Mucosa of descending colon (tissue), 3 donors: ENCODE measurements at places on chromosomes 6 and 20.

DNA sequence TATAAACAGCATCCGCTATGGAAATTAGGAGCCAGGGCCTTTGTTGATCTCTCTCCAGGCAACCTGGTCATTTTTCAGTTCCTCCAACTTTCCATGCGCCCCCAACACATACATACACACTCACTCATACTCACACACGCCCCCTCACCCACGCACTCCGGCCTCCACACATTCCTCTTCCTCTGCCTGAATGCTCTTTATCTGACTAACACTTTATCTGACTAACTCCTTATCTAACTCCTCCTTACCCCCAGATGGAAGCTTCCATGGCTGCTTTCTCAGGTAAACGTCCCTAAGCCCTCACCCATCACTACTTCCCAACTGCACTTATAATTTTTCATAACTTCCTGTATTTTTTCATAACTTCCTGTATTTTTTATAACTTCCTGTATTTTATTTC is 17.4 kb downstream of the CASS4 start:
- DNase-seq: no peak

GRCh38 chr6:64010010-64010409 is 374.4 kb downstream of the PHF3 start:
- no peak for DNase-seq

DNA sequence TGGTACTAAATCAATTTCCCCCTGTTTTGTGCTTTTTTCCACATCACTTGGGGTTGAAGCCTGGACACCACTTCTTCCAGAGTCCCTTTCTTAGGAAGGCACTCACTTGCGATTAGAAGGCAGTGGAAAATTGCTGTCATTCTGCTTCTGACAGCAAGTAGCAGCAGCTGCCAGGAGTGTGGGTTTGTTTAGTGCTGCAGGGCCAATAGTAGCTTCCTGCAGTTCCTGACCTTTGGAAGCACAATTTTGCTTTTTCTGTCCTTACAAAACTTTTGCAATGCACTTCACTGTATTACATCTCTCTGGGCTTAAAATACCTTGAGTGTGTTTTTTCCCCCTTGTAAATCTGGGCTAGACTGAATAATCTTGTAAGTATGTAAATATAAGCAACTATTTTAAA is 12.5 kb upstream of the HLA-DRA start:
- DNase-seq: no peak

DNA sequence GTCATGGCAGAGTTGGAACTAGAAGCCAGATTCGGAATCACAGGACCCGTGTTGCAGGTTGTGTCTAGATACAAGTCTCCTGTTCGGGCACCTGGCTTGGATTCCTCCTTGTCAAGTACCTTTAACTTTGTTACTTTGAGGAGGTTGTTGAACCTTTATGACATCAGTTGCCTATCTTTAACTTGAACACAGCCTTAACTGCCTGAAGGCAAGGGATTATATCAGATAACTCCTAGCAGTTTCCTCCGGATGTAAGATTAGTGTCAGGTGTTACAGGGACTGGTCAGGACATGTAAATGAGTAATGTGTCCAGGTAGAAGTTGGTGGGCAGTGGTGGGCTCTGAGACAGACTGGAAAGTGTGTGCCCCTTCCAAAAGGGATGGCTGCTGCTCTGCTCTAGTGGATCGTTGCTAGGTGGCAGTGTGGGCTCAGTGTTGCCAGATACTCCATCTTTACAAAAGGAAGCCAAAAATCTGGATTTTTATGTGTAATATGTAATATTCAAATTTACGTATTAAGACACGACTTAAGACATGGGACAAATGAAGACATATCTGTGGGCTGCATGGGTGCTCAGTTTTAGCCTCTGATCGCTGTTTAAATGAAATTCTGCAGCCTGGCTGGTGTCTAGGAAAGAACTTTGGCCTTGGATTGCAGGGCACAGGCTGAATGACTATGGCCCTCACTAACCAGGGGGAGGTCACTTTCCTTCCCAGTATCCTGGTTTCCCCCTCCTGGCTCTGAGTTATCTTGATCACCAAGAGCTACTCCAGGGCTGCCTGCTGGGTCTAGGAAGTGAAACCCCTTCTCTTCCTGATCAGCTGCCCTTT is 27.1 kb downstream of the CHMP4B start:
- DNase-seq: peak; percentile 46

DNA sequence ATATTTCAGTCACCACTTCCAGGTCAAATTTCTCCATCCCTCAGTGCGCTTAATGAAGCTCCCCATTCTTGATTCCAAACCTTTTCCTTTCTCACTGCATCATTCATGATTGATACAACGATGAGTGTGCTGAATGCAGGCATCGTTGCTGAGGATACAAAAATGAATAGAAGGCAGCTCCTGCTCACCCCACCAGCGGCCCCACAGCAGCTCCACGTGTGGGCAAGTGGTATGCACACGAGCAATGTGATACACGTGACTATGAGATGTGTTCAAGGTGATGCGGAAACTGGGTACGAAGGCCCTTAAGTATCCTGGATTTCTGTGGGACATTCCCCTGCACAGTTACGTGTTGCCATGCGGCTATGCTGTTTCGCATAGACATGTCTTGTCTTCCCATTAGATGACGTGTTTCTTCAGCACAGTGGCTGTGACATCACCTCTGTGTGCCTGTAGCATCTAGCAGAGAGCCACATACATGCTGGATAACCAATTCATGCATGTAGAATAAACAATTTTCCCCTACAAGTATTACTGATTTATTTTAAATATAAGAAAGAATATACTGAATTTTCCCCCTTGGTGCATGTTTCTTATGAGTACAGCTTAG is 260.5 kb upstream of the AGPAT4 start:
- DNase-seq: no peak

DNA sequence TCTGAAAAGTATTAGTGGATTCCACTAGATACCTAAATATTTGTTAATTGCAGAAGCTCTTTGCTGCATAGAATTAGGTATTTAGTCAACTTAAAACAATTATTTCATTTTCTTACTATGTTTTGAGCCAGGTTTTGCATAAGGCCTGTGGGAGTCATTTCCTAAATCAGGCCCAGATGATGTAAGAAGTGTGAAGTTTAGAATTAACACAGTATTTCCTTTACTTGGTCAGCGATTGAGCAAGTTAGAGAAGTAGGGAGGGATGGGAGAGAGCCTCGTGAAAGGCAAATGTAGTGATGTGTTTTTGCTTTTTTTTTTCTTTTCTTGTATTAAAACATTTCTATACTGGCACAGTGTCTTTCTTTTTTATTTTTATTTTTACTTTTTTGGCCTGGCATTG is 711.1 kb downstream of the HDGFL1 start:
- no peak for DNase-seq

DNA sequence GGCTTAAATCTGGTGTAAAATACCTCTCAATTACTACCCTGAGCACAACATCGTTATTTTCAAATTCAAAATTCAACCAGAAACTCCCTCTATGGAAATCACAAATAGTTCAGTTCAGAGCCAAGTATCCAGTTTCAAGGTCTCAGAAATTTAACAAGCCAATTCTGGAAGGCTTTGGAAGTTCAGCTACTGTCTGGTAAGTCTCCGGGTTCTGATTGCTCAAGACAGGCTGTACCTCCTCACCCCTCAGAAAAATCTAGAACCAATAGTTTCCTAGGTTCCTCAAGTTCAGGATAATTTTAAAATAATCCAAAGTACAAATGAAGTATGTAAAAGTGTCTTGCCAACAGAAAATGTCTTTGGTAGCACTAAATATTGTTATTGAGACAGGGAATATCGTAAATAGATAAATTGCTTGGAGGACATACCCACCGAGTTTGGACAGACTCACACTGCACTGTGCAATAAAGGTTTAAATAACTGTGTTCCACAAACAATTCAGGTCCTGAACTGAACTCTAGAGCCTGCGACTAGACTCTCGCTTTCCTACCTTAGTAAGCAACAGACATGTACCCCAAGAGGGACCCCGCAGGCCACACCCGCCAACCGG is 729 bp downstream of the ATG5 start:
- no peak for DNase-seq

DNA sequence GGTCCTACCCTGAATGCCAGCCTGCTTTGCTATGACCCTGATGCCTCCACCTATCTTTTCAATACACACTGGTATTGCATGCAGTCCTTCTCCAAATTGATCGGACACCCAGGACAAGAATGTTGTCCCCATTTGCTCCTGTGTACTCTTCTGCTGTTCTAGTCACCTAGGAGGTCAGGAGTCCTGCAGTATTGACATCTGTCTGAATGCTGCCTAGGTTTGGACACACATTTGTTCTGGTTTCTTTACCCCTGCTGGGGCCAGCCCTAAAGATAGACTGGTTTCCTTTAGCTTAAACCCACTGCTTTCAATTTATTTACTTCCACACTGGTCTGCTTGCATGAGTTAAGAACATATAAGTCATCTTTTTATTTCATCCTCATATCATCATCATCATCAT is 167.0 kb upstream of the CCN2 start:
- DNase-seq: no peak

DNA sequence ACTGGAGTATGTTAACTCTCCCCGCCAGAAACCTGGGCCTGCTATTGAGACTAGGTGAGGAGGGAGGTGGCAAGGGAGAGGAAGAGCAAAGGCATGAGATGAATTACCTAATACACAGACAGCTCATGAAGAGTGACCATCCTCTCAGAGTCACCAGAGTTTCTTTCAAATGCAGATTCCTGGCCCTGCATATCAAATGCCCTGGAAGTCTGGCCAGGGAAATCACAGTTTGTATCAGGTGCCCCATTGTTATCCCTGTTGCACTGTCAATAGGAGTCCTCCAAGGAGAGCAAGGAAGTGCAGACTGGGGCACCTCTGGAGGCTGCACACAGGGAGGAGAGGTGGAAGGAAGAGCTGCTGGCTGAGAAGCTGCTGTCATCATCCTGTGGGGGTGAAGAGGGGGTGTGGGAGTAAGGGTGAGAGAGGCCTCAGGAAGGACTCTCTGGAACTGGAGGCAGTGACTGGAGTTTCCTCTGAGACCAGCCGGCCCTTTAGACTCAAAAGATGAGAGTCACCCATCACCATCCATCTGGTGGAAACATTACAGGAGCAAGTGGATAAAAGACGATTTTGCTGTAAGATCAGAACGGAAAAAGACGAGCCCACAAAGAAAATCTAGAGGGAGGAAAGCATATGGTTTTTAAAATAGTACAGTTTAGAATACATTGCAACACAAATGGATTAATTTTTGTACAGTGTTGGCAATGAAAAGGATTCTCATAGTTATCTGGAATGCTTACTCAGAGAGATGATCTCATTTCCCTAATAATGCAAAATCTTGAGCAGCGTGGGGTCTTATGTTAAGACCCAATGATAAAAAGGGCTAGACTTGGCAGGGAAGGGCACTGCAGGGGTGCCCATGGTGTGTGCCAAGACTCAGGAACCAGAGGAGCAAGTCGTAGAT is 268.1 kb downstream of the UST start:
- DNase-seq: no peak

- DNase-seq: no peak
These were observed 57.9 kb upstream of the MLN start for GRCh38 chr6:33861722-33862121.

- no peak for DNase-seq
These were observed 313.9 kb downstream of the THBS2 start for GRCh38 chr6:168939796-168940195.

DNA sequence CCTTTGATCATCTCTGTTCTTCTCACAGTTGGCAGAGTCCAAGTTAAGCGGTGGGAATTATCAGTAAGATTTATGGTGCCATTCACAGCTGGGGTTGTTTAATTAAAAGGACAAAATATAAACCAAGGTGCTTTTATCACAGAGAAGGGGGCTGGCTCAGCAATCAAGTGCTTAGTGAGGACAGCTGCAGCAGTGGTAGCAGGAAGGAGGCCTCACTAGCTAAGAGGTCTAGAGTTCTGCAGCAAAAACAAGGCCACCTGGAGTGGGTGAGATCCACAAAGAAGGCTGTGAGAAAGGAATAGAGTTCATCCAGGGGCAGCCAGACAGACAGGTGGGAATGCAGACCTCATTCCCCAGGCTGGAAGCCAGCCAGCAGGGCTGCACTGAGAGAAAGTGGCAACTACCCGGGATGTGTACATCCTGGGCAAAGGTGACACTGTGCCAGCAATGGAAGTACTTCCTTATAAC is 37.1 kb downstream of the PIGU start:
- DNase-seq: peak; percentile 93

- peak; percentile 32 for DNase-seq
These were observed 2.2 kb upstream of the OXT start for GRCh38 chr20:3068986-3069900.

DNA sequence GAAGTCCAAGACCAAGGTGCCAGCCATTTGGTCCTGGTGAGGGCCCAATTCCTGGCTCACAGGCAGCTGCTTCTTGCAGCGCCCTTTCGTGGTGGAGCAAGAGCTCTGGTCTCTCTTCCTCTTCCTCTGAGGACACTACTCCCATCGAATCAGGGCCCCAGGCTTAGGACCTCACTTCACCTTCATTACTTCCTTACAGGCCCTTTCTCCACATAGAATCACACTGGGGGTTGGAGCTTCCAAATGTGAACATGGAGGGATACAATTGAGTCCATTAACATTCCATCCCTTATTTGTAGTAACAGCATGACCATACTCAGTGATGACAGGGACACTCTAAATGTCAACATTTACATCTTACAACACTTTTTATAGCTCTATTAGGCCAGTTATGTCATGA is 2.3 kb downstream of the RAMACL start:
- DNase-seq: no peak

DNA sequence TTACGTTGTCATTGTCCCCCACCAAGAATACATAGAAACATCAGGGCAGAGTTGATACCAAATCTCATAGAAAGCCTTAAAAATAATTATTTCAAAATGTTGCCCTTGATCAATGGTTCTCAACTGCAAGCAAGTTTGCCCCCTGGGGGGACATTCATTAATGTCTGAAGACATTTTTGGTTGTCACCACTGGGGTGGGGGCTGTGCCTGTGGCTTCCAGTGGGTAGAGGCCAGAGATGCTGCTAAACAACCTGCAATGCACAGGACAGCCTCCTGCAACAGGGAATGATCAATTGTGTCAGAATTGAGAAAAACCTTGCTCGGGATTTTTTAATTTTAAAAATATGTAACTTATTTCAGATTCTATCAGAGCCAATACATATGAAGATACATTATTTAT is 130.6 kb upstream of the DOK5 start:
- DNase-seq: no peak

DNA sequence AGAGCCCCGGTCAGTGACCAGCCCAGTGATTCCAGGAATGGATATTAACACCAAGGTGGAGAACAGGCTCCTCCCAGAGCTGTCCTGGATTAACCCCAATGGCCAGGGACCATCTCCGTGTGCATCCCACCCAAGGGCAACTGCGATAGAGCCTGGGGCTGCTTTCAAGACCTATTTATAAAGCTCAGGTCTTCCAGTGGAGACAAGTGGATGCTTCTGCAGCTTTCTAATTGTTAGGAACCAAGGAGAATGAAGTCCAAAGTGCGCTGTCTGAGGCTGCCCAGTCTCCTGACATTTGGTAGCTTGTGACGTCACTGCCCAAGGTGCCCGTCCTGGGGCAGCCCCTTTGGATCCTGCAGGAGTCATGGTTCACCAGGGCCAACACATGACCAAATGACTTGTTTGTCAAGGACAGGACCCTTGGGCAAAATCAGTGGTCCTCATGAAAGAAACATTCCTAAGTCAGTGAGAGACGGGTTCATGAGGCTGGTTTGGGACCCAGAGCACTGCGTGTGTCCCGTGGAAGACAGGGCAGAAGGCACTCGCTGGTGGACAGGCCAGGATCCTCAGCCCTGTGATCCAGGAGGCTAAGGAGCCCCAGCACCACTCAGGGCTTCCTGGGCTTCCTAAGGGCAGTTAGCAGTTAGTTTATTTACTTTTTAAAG is 174.9 kb downstream of the ANKRD60 start:
- DNase-seq: no peak
